Stimulated activated CD4-positive, alpha-beta T cell treated with anti-CD3 and anti-CD28 coated beads, Interleukin-4, amount 100 ng/mL, for 48 hours (primary cell): ENCODE measurements at places on chromosomes 7 and 10.

GRCh38 chr10:123147635-123148413 lies at the start of gene HMX2:
Gene HMX2 (plus strand): TSS chr10:123148136. CDS start chr10:123148379, 243 bp downstream.
- DNase-seq = no peak

DNA sequence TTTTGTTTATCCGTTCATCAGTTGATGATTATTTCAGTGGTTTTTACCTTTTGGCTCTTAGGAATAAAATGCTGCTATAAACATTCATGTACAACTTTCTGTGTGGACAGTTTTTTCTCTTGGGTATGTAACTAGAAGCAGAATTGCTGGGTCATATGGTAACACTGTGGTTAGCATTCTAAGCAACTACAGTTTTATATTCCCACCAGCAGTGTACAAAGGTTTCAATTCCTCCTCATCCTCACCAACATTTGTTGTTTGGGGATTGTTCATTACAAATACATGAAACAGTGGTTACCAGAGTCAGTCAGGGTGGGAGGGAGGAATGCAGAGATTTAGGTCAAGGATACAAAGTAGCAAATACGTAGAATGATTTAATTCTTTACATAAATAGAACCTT lies 97.0 kb downstream of the NPSR1 start:
- no peak for DNase-seq

DNA sequence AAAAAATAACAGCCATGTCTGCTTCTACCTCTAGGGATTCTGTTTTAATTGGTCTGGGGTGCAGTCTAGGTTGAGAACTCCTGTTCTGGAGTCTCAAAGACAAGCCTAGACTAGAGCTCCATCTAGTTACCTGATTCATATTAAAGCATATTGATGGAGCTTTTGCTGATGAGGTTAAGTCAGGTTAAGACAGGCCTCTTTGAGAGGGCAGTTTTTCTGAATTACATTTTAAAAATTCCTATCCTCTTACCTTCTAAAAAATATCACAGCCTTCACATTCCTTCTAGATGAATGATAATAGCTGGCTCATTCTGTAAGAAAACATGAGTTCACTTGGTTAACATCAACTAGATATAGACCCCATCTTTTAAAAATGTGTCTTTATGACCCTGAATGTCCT lies 28.9 kb downstream of the MGAM start:
- no peak for DNase-seq

GRCh38 chr7:28685644-28686417 lies 272.3 kb downstream of the TRIL start:
- DNase-seq = no peak

- no peak for DNase-seq
These were observed 179.5 kb upstream of the PHF14 start for GRCh38 chr7:10793995-10794775.

- no peak for DNase-seq
These were observed 199.7 kb upstream of the LRRN3 start for GRCh38 chr7:110891197-110891596.

GRCh38 chr7:21953781-21954180 lies 8.1 kb upstream of the CDCA7L start:
- DNase-seq = no peak

GRCh38 chr10:87578160-87578841 lies 73.6 kb downstream of the MINPP1 start:
- DNase-seq = no peak

GRCh38 chr10:110516815-110517492 lies 19.2 kb downstream of the DUSP5 start:
- no peak for DNase-seq
